Urinary bladder (tissue), 4 donors: ENCODE measurements at places on chromosomes 2 and 18. TPM values are rescaled to one million over a fixed set of nuclear protein-coding genes. Genes with fewer than 3 reads are reported as not detected.

Gene GDF7
- 0.79 TPM for polyA plus RNA-seq

Gene MOCOS
- polyA plus RNA-seq, result 2.1 TPM

Gene PCARE
- polyA plus RNA-seq, result 0.25 TPM

Gene SERPINB13
- polyA plus RNA-seq, result not detected

- no peak for DNase-seq
These were observed 265.4 kb upstream of the HDAC4 start for GRCh38 chr2:239666053-239666854.

DNA sequence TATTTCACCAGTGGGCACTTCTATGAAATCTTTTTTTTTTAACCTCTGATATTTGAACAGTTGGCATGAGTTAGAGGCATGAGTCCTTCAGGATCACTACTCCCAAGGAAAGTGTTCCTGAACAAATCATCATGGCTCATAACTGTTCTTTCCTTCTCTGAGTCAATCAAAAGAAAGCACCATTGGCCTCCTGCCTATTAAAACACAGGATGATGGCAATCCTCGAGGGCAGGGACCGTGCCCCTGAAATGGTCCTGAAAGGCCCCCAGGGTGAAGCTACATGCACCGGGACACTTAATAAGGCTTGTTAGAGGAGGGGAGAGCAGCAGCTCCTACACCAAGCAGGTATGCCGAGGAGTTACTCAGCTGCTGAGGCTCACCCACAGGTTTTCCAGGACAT lies 43.5 kb downstream of the SLC14A2 start:
- DNase-seq, result no peak

DNA sequence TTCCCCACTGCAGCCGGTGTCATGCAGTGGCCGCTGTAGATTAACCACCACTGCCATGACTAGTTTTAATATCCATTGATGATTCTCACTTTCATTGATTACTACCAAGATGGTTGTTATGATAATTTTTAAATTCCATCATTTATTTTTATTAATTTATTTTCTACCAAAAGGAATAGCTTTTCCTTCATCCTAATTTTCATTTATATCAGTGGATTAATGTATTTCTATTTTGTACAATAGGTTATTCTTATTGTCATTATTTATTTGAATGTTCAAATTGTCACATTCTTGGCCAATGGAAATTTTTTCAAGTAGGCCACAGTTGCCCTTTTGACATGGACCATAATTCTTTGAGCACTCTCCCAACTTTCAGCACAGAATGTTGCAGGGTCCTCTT lies 374.9 kb upstream of the VWC2L start:
- no peak for DNase-seq

GRCh38 chr18:58417752-58418151 lies 211.1 kb downstream of the ALPK2 start:
- no peak for DNase-seq

- DNase-seq, result no peak
These were observed 251.8 kb downstream of the LPIN1 start for GRCh38 chr2:11998218-11998617.

DNA sequence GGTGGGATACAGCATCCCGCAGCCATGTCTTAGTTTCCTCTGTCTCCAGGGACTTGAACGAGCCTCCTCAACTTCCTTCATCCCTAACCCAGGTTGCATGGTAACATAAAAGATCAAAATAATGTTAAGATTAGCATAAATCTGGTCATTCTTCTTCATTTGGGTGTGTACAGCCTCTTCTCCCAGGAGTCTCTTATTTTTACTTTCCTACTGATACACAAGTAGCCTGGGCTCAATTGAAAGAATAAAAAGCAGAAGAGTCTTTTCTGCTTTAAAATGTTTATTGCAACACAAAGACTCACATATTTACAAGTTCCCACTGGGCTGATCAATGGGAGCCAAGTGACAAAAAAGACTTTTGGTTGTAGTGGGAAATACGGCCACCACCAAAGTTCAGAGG lies 137.9 kb upstream of the PID1 start:
- DNase-seq, result no peak
